Hippocampal formation (tissue), 2 donors: ENCODE measurements at places on chromosomes 6 and 20.
A peak's percentile ranks its signal among the peaks of the same experiment; 100 is the strongest.

- DNase-seq: no peak
Measured at GRCh38 chr6:40778196-40778595, 191.0 kb upstream of the LRFN2 start.

GRCh38 chr6:26553264-26553634 lies 15.1 kb downstream of the HMGN4 start:
- peak; percentile 83 for DNase-seq

- DNase-seq: no peak
Measured at GRCh38 chr6:153150752-153151440, 19.8 kb upstream of the RGS17 start.

- DNase-seq: no peak
Measured at GRCh38 chr6:70241031-70241430, 61.9 kb downstream of the COL9A1 start.

- no peak for DNase-seq
Measured at GRCh38 chr20:992801-993535, 9.1 kb downstream of the RSPO4 start.

GRCh38 chr20:24702501-24703283 lies 233.3 kb downstream of the SYNDIG1 start:
- no peak for DNase-seq

GRCh38 chr20:64150756-64151632 lies 13.3 kb upstream of the MYT1 start:
- DNase-seq: no peak

GRCh38 chr6:163010145-163010544 lies 282.4 kb downstream of the PACRG start:
- DNase-seq: no peak

GRCh38 chr6:91781946-91782345 lies 1195.1 kb upstream of the MAP3K7 start:
- DNase-seq: peak; percentile 8

DNA sequence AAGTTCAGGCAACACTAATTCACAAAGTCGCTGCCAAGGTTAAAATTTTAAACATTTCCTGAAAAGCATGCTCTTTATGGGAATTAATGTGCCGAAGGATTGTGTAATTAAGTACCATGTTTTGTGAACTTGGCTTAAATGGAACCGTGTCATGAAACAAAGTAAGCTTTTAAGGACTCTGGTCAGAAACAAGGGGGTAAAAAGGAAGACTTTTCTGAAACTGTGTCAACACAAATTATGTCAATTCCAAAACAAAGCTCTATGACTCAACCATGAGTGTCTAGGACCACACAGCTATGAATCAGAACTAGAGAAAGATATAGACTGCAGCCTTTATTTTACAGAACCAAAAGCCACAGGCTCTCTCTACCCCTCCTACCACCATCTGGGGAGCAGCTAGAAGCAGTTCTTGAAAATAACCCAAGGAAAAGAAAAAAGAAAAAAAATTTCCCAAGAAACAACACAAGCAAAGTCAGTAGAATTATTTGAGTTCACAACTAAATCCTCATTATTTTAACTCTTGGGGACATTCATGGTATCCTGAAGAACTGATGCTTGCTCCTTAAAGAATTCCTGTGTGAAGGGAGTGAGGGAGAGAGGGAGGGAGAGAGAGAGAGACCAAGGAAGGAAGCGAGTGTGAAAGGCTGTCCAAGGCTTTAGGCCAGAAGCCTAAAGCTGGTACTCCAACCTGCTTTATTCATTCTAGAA lies 81.9 kb downstream of the ZMYND8 start:
- no peak for DNase-seq

- peak; percentile 50 for DNase-seq
Measured at GRCh38 chr6:156777577-156778453, 637 bp downstream of the ARID1B start.

DNA sequence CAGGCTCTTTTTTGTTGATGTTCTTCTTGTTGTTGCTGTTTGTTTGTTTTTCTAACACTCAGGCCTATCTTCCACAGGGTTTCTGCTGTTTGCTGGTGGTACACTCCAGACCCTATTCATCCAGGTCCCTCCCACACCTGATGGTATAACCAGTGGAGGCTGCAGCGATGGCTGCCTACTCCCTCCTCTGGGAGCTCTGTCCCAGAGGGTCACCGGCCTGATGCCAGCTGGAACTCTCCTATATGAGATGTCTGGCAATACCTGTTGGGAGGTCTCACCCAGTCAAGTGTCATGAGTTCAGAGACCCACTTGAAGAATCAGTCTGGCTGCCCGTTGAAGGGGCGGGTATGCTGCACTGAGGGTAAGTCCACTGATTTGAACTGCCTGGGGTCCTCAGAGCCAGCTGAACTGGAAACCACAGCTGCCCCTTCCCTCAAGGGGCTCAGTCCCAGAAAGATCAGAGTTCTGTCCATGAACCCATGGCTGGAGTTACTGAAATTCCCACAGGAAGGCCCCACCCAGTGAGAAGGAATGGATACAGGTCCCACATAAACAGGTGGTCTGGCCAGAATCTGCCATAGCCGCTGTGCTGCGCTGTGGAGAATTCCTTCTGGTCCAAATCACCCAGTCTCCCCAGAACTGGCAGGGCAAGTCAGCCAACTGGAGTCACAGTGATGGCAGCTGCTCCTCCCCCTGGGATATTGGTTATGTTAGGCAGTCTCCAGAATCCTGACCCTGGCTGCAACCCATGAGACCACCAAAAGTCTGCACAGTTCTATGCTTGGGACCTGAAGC lies 664.4 kb downstream of the FRK start:
- no peak for DNase-seq

- no peak for DNase-seq
Measured at GRCh38 chr6:135322427-135323201, 141.5 kb downstream of the MYB start.

GRCh38 chr20:54146672-54147071 lies 27.1 kb downstream of the CYP24A1 start:
- no peak for DNase-seq

GRCh38 chr20:33908336-33908735 lies 85.4 kb upstream of the RALY start:
- no peak for DNase-seq

GRCh38 chr20:63945921-63946920 lies 10.0 kb downstream of the UCKL1 start:
- DNase-seq: no peak

GRCh38 chr20:54212226-54212625 lies 4.3 kb downstream of the PFDN4 start:
- DNase-seq: no peak

DNA sequence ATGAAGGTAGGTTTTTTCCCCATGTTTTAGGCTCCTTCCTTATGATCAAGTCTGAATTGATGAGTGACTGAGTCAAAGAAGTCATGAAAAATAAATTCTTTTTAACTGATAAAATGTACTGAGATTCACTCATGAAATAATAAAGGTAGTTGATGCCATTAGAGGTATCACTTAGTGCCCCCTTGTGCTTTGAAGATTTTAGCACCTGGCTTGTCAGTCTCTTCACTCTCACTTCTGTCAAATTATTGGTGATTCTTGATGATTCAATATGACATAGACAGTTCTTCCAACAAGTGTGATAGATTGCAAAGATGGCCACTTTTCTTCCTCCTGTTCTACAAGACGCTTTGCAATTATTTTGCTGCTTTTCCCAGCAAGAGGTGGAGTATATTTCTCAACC lies 4.2 kb upstream of the DLK2 start:
- no peak for DNase-seq

GRCh38 chr6:44133003-44133931 lies 5.9 kb downstream of the TMEM63B start:
- DNase-seq: peak; percentile 52

DNA sequence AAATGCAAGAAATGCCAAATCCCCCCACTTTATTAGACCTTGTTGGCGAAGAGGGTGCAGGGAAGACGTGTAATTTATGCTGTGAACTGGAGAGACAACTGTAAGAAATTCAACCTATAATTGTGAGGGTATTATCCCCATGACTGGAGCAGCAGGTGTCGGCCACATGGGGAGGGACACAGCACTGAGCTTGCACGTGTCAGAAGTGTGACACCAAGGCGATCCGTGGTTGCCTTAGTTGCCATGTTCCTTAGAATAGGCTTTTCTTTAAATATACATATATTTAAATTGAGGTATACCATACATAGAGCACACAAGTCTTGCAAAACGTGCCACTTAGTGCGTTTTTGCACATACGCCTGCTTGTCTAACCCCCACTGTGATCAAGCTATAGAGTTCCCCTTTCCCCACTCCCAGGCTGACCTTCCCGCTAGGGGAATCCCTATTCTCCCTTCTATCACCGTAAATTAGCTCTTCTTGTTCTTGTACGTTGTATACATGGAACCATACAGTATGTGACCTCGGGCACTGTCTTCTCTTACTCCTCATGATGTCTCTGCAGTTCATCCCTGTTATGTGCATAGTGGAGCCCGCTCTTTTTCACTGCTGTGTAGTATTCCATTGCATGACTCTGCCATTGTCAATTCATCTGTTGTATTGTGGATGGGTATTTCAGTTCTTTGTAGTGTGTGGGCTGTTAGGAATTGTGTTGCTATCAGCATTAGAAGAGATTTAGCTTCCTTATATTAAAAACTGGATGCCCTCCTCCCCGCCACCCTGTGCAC lies 81.6 kb upstream of the PMEPA1 start:
- no peak for DNase-seq

DNA sequence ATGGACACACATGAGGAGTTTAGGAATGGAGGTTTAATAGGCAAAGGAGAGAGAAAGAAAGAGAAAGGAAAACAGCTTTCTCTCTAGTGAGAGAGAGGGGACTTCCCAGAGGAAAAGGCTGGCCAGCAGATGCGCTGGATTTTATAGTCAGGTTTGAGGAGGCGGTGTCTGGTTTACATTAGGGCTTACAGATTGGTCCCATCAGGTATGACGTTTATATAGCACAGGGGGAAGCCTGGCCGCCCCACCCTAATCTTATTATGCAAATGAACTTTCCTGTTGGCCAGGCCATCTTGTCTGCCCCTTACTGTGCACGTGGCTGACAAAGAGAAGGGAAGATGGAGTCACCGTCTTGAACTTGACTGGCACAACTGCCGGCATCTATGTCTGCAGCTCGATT lies 86.6 kb upstream of the QKI start:
- no peak for DNase-seq

- no peak for DNase-seq
Measured at GRCh38 chr6:105644073-105644489, 241.2 kb upstream of the PREP start.

GRCh38 chr6:95208621-95209020 lies 368.7 kb upstream of the MANEA start:
- no peak for DNase-seq

DNA sequence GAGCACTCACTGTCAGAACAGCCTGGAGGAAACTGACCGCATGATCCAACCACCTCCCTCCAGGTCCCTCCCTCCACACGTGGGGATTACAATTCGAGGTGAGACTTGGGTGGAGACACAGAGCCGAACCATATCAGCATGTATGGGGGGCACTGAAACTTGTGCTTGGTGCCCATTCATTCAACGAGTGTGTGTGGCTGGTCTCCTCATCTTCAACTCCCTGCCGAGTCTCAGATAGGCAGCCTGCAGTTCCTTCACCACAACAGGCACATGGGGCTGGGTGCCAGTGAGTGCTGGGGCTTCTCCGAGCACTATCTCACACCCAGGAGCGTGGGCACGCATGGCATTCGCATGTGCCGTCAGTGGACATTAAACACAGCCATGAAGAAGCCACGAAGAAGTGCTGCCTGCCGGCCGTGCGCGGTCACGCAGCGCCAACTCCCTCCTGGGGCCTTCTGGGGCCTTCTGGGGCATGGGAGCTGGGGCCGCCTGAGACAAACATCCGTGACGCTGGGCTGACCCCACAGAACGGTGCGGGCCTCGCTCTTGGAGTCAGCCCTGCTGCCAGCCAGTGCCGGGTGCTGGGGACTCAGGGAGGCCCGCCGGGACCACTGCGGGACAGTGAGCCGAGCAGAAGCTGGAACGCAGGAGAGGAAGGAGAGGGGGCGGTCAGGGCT lies 714 bp upstream of the RTEL1 start:
- DNase-seq: no peak

GRCh38 chr6:138454981-138455706 lies 44.1 kb downstream of the NHSL1 start:
- no peak for DNase-seq

DNA sequence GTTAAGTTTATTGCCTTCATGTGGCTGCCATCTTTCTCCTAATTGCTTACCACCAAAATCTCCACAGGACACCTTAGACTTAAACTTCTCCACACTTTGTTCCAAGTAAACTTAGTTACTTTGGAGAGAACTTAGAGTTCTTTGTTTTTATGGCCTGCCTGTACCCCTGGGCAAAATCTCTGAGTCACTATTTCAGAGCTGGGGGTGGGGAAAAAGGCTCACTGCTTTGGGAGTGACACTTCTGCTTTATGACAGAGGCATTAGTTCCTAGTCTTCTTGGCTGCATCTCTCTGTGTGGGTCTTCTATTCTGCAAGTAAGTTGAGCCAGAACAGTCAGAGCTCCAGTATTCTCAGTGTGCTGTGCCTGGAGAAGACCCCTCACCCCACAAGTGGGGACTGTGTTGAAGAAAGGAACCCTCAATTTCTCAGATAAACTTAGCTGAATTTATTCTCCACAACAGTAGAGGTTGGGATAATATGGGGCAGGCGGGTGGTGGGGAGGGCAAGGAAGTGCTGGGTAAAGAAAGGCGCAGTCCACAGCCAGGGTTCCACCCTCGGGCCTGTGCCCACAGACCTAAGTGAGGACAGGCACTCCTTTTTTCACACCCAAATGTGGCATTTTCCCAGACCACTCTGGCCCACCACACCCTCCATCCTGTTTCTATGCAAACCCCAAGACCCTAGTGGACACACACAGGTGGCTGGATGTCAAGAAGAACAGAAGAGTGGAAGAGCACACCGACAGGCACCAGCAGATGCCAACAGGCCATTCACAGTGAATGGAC lies 636.6 kb upstream of the MAN1A1 start:
- no peak for DNase-seq

DNA sequence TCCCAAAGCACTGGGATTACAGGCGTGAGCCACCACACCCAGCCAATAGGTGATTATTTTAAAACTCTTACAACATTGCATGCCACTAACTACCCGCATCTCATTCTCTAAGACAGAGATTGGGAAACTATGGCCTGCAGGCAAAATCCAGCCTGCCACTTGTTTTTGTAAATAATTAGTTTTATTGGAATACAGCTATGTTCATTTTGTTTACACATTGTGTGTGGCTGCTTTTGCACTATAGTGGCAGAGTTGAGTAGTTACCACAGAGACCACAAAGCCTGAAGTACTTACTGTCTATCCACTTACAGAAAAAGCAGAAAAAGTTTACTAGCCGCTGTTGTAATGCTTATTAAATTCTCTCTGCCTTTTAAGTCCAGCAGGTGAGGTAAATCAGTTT lies 16.4 kb upstream of the PKIG start:
- no peak for DNase-seq

GRCh38 chr6:107670792-107671199 lies 153.3 kb downstream of the SCML4 start:
- peak; percentile 21 for DNase-seq
